ENCODE measurements at places on chromosomes 1 and 21.

- DNase-seq: no peak
These were observed 4.0 kb downstream of the ADARB1 start for GRCh38 chr21:45078371-45078770.

DNA sequence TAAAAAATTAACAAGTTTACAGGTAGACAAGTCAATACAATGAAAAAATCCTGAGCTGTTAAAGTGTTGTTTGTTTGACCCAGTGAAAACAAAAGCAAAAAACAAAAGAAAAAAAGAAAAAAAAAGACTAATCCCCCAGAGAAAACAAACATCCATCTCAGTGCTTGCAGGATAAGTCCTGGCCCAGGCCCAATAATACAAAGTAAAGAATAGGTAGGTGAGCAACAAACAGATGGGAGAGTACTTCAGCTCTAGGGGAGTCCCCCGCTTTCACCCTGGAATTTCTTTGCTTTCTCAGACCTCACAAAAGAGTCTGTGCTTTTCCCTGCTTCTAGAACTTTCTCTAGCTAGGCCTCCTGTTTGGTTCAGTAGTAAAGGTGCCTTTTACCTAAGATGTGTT, 70.3 kb downstream of the ABCA4 start:
- no peak for DNase-seq

DNA sequence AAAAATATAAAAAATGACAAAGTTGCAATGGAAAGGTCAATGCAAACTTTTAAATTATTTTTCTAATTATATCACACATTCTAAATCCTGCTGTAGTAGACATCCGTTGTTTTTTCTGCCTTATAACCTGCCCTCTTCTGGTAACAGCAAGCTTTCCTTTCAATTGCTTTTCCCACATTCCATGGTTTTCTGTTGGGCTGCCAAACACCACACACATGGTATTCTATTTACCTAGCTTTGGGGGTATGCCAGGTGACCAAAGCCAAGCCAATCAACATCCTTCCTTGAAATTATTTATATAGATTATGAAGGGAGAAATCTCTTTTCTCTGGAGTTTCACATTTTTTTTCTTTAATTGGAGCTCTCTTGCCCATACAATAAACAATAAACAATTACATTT, 3.4 kb upstream of the LAMC1 start:
- DNase-seq: no peak

- no peak for DNase-seq
These were observed 313.5 kb downstream of the DISC1 start for GRCh38 chr1:231940116-231940515.

GRCh38 chr1:76666499-76666898, 200.8 kb upstream of the ST6GALNAC5 start:
- DNase-seq: no peak

DNA sequence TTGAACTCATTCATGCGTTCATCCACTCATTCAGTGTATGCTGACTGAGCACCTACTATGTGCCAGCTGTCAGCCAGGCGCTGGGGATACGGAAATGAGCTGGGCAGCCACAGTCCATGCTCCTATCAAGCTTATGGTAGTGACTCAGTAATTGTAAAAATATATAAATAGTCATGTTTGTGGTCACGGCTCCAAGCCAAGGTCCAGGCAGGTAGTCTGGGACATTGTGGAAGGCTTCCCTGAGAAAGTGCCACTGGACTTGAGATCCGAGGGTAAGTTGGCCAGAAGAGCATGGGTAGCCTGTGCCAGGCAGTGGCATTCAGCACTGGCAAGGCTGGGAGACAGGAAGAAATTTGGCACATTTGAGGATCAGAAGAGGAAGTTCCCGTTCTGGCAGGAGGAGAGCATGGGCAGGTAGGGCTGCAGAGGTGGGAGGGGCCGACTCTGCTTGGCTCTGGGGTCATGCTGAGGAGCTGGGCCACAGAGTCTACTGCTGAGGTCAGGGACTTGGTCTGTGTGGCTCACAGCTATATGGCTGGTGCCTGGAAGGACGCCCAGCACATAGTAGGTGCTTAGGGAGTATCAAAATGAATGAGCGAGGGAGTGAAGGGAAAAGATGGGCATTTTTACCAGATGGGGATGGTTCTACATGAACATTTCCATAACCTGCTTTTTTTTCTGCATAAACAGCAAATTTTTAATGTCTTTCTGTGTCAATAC, 6.9 kb downstream of the PTPRF start:
- DNase-seq: no peak

DNA sequence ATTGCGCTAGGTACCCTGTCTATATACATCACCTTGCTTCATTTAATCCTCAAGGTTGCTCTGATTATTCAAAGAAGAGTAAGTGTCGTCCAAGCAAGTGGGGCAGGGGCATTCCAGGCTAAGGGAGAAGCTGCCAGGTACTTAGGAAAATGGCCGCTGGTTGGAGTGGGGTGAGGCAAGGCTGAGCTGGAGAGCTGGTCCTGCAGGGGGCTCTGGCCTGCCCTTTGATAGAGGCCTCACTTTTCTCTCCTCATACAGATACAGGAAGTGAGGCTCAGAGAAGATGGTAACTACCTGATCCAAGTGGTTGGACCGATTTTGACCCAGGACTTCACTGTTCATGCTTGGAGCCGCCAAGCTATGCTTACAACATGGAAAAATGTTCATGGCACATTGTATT, 86.9 kb upstream of the ZBTB40 start:
- no peak for DNase-seq

DNA sequence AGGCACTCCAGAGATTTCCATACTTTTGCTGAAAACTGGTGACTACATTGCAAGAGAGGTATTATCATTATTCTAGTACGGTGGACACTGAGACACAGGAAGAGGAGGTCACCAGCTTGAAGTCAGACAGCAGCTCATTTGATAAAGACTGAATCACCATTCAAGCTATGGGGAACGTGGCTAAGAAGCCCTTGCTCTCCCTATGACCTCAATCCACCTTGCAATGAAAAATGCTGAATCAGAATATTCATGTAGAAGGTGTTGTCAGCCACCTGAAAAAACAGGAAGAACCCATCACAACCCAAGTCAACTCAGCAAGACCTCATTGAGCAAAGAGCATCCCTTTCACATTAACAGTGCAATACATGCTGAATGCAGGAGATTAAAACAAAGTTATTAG, 59.0 kb upstream of the FGGY start:
- DNase-seq: no peak

GRCh38 chr21:46168659-46169386, 13.4 kb upstream of the FTCD start:
- DNase-seq: no peak

Data from T-helper 1 cell (primary cell).